ENCODE measurements at places on chromosomes 4 and X.

- DNase-seq, result no peak
Observed at GRCh38 chr4:64158648-64159326, 250.5 kb downstream of the TECRL start.

DNA sequence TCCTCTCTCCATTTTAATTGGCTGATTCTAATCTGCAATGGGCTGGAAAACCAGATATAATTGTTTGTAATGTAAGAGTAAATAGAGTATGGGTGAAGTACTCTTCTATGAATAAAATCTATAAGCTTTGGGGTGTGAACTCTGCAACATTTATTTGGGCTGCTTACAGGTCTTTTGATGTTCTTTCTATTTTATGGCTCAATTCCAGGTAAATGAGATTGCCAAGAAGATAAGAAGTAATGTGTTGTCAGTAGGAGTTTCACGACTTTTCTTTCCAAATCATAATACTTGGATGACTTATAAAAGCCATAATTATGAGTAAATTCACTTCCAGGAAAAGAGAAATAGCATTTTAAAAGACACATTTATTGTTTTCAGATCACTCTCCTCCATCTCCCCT is 103.5 kb downstream of the FMR1NB start:
- DNase-seq, result no peak

- DNase-seq, result no peak
Observed at GRCh38 chr4:35649778-35650177, 594.5 kb downstream of the ARAP2 start.

GRCh38 chr4:138981930-138982390 is 33.6 kb upstream of the NOCT start:
- DNase-seq, result no peak

- no peak for DNase-seq
Observed at GRCh38 chr4:86565651-86566050, 28.5 kb upstream of the PTPN13 start.
